Activated CD8-positive, alpha-beta T cell treated with anti-CD3 and anti-CD28 coated beads for 36 hours (primary cell): ENCODE measurements at places on chromosomes 1 and 21. TPM values are rescaled to one million over a fixed set of nuclear protein-coding genes. Genes with fewer than 3 reads are reported as not detected.
A peak's percentile ranks its signal among the peaks of the same experiment; 100 is the strongest.

DNA sequence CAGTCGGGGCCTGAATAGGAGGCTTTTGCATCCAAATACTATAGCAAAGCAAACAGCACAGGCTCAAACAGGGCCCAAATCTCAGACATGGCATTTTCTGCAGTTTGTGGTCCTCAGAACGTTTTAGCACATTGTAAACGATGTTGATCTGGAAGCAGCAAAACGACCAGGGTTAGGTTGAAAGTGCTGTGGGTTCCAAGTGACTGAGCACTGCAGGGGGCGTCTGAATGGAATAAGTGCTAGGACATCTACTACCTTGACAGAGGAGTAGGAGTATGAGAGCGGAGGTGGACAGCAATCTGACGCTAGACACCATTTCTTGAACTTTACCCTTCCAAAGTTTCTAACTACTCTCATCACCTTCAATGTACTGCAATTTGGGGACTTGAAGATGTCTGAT, 214.9 kb downstream of the BARHL2 start:
- no peaks in the 10 kb centered on the region for H3K4me1 ChIP-seq
- DNase-seq = no peak
- H3K36me3 ChIP-seq = no peaks in the 10 kb centered on the region
- peaks cover 4% of the 10 kb centered on the region for H3K27me3 ChIP-seq

DNA sequence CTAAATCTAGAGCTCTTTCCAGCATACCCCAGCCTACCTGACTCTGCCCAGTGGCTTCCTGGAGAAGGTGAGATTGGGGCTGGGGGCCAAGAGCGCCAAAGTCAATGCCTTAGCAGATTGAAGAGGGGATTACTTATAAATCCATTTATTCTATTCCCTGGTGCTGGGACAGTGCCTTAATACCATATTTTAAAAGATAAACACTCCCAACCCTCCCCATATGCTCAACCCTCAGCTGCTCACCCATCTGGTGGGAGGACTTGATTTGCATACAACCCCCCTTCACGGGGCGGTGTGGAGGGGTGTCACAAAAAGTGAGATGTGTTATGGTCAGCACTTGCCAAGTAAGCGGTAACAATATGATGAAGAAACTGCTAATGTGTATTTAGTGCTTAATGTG, 3.2 kb upstream of the DISP3 start:
- H3K4me1 ChIP-seq = peaks cover 7% of the 10 kb centered on the region
- H3K4me3 ChIP-seq = no peak overlapping the region
- no peak overlapping the region for H3K27ac ChIP-seq
- H3K36me3 ChIP-seq = no peaks in the 10 kb centered on the region
- DNase-seq = no peak
- H3K27me3 ChIP-seq = peaks cover 23% of the 10 kb centered on the region

The OR2M7 gene
- not detected for total RNA-seq

- no peaks in the 10 kb centered on the region for H3K4me1 ChIP-seq
- peaks cover 5% of the 10 kb centered on the region for H3K27me3 ChIP-seq
- no peak overlapping the region for H3K27ac ChIP-seq
- H3K4me3 ChIP-seq = no peak overlapping the region
- H3K36me3 ChIP-seq = no peaks in the 10 kb centered on the region
Measured at GRCh38 chr1:162733336-162733590, 57.2 kb upstream of the HSD17B7 start.

DNA sequence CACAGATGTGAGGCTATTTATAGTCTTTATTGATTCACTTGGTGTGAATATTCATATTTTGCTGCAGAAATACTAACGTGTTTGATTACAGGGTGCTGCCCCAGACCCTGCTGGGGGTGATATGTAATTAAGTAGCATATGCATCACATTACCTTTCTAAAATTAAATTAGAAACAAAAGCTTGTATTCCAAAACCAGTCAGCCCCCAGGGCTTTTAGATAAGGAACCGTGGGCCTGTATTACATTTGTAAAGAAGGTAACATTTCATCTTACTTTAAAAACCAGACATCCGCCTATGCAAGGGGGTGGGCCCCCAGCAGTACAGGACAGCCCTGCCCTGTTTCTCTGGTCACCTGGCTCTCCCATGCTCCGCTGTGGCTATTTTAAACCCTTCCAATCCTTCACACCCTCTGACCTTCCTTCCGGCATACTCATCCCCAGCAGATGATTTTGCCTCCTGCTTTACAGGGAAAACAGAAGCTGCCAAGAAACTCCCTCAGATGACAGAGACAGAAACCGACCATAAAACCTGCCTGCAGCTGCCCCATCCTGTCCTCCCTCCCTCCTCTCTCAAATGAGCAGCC, 22.0 kb upstream of the KCNC4 start:
- no peak for DNase-seq
- H3K36me3 ChIP-seq = no peaks in the 10 kb centered on the region
- peaks cover 8% of the 10 kb centered on the region for H3K27me3 ChIP-seq
- H3K4me1 ChIP-seq = peaks cover 9% of the 10 kb centered on the region

GRCh38 chr1:3858231-3858981, 1.1 kb downstream of the DFFB start:
- DNase-seq = peak; percentile 31
- no peaks in the 10 kb centered on the region for H3K27me3 ChIP-seq
- H3K27ac ChIP-seq = peak overlapping the region; percentile 57
- peak overlapping the region; percentile 95 for H3K4me3 ChIP-seq
- peaks cover 3% of the 10 kb centered on the region for H3K36me3 ChIP-seq

The PRRX1 gene
- total RNA-seq = not detected
